ENCODE measurements at places on chromosomes 5 and 9. TPM values are rescaled to one million over a fixed set of nuclear protein-coding genes. Genes with fewer than 3 reads are reported as not detected.
A peak's percentile ranks its signal among the peaks of the same experiment; 100 is the strongest.

- DNase-seq, result no peak
Measured at GRCh38 chr5:137506296-137506695, 7.2 kb upstream of the SPOCK1 start.

- DNase-seq, result peak; percentile 40
Measured at GRCh38 chr9:90983394-90983793, 181.8 kb downstream of the SYK start.

- DNase-seq, result no peak
Measured at GRCh38 chr9:89143266-89143665, 35.4 kb downstream of the SHC3 start.

DNA sequence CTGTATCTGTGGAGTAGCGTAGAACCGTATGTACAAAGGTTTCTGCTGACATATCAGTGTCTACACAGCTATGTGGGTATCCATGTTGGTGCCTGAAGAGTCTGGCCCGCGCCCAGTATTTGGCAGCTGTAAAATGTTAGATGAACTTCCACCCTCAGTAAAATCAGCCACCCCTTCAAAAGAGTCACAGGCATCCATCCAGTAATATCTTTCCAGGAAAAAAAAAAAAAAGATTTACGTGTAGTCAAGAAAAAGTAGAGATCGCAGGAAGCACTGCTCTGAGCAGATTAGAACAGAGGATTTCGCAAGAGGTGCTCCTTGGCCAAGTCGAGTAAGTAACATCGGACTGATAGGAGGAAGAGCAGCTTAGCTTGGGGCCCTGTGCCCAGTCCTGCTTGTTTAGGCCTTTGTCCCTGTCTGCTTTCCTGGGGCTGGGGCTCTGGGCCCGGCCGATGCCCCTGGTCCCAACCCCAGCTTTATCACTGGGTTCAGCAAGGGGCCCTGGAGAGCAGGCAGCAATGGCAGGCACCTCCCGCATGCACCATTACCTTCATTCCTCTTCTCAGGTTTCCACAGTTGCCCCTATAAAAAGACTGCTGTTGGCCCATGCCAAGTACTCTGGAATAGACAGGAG lies 21.2 kb downstream of the DAPK1 start:
- DNase-seq, result no peak

DNA sequence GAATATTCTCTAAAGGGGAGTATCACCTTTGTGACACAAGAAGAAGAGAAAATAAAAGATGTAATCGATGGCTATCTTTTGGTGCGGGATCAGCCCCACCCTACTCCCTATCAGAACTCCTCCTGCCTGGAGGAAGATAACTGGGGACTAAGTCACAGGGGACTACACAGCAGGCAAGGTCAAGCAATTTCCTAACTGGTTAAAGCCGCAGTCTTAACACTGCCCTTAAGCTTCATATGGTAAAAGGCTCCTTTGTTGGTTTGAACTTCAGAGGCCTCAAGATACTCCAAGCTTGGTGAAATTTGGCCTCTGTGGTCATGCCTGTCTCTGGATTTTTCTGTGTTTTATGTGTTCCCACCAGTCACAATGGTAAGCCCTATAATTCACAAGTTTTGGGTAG lies 1.3 kb upstream of the SHISAL2B start:
- DNase-seq, result no peak

- DNase-seq, result no peak
Measured at GRCh38 chr9:82729141-82729540, 333.8 kb downstream of the RASEF start.

- no peak for DNase-seq
Measured at GRCh38 chr9:88280816-88281382, 107.3 kb upstream of the SPIN1 start.

GRCh38 chr9:91132576-91133073 lies 229.1 kb downstream of the AUH start:
- DNase-seq, result no peak

DNA sequence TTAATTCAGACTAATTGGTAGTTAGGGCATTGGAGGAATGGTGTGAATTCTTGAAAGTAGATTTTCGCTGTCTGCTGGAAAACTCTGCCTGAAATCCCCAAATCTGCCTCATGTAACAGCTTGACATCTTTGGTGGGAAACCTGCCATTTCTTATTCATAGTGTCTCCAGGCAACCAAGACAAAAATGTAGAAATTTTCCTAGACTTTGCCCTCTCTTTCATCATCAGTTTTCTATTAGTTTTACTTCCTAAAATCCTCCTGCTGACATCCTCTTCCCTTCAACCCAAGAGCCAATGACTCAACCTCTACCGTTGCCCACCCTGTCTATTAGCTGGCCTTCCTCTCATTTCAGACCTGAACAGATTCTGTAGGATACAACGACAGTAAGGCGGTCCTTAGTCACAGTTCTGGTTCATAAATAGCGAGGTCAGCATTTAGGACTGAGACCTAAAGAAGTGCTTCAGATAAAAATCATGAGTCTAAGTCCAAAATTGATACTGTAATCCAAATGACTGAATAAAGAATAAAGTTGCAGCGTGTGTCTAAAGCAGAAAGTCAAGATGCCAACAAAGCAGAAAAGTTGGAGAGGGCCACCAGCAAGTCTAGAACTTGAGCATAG lies 133.9 kb downstream of the MUSK start:
- DNase-seq, result no peak

GRCh38 chr5:40486437-40487275 lies 193.1 kb upstream of the PTGER4 start:
- no peak for DNase-seq

DNA sequence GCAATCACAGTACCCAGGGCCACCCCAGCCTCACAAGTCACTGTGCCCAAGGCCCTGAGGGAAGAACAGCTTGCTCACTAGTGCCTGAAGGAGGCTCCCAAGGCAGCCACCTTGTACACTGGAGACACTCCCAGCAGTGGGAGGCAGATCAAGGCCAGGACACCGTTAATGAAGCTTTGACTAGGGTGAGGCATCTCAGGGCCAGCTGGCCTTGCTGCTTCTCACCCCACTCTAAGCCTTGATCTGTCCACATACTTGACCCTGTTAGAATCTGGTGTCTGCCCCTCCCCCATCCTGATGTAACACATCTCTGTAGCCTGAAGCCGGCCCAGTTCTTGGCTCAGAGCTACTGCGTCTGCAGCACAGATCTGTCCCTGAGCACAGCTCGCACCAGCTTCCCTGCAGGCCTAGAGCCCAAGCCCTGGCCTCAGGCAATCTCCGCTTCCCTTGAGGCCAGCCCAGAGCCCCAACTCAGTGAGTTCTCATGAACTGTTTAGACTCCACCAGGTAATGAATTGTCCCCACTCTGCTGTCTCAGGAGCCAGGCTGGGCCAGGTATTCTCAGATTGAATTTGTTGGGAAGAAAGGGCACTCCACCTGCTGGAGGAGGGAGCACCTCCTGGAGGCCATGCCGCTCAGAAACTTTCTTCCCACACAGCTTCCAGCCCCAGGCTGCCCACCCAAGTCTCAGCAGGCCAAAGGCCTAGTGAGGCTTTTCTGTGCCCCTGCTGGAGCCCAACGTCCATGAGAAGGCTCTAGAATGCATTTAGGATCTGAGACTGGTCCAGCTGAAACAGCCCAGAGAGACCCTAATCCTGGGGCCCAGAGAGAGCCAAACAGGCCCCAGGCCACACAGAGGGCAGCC lies 13.4 kb upstream of the JADE2 start:
- no peak for DNase-seq

DNA sequence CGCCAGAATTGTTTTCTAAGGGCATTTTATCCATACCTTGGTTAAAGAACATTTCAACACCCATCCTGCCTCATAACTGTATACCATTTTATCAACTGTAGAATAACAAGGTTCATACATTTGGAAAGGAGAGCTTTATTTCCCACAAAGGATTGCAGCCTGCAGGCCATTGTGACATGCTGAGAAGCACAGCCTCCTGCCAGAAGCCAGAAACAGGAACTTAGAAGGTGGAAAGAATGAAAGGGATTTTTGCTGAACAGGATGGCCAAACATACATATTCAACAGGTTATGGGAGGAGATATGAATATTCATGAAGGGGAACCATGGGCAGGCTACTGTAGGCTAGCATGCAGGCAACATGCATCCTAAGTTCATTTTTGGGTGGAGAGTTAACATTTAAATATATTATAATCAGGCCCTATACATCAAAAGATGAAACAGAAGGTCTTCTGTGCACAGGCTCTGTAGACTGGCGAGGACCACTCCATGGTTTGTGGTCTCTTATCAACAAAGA lies 59.9 kb upstream of the DIRAS2 start:
- DNase-seq, result no peak

DNA sequence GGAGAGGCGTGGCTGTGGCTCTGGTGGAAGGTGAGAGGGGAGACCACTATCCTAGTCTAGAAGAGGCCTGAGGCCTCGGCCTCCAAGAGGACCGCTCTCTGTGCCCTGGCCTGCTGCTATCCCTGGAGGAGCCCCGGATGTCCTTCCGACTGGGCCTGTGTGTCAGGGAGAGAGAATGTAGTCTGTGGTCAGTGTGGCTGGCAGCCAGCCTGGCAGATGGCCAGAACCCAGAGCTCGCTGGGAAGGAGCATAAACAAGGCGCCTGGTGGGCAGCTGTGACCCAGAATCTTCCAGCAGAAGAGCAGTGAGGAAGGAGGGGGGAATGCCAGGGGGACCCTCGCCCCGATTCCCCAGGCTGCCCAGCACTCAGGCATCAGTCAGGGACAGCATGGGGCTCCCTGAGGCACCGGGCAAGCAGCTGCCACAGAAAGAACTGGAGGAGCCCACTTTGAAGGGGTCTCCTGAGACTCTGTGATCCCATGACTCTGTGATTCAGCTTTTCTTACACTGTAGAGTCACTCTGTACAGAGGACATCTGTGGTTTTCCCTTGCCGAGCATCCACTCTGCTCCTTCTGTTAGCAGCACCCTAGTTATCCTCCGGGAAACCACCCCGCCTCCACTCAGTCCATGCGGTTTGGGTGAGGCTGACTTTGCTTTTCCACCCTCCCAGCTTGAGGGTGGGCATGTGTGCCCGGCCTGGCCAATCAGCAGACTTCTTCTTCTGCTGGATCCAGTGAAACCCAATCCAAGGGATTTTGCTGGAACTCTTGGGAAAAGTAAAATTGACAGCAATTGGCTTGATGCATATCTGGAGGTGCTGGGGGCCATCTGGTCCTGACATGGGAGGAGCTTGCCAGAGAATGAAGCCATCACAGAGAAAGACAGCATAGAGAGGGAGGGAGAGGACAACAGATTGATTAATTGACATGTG lies 46.2 kb upstream of the PWWP2A start:
- DNase-seq, result peak; percentile 68

GRCh38 chr5:36363744-36364143 lies 62.0 kb upstream of the RANBP3L start:
- DNase-seq, result no peak

GRCh38 chr9:85941622-85941940 lies 635 bp downstream of the NAA35 start:
- DNase-seq, result no peak

DNA sequence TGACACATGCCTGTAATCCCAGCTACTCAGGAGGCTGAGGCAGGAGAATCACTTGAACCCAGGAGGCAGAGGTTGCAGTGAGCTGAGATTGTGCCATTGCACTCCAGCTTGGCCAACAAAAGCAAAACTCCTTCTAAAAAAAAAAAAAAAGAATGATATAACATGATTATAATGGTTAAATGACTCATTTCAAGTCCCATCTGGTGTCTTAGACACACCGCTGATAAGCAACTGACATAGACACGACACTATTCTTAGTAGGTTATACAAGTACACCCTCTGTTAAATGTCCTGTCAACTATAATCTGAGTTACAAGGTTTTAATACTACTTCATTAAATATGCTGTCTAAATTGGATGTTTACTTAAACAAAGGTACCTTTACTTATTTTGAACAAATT lies 405.3 kb upstream of the CLINT1 start:
- no peak for DNase-seq

GRCh38 chr5:16082053-16082452 lies 97.5 kb downstream of the MARCHF11 start:
- DNase-seq, result no peak

DNA sequence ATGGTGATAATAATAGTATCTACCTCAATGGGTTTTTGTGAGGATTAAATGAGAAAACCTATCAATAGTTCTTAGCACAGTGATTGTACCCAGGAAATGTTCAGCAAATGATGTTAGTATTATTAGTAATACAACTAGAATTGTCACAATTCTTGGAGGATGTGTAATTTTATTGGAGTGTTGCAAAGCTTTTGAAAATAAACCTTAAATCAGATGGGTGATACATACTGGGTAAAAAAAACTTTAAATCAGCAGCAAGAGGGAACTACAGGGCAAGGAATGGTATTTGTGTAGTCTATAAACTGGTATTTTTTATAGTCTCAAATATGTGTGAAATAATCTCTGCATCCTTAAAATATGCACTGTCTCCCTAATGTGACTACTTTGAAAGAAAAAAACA lies 371.6 kb downstream of the PIK3R1 start:
- no peak for DNase-seq

DNA sequence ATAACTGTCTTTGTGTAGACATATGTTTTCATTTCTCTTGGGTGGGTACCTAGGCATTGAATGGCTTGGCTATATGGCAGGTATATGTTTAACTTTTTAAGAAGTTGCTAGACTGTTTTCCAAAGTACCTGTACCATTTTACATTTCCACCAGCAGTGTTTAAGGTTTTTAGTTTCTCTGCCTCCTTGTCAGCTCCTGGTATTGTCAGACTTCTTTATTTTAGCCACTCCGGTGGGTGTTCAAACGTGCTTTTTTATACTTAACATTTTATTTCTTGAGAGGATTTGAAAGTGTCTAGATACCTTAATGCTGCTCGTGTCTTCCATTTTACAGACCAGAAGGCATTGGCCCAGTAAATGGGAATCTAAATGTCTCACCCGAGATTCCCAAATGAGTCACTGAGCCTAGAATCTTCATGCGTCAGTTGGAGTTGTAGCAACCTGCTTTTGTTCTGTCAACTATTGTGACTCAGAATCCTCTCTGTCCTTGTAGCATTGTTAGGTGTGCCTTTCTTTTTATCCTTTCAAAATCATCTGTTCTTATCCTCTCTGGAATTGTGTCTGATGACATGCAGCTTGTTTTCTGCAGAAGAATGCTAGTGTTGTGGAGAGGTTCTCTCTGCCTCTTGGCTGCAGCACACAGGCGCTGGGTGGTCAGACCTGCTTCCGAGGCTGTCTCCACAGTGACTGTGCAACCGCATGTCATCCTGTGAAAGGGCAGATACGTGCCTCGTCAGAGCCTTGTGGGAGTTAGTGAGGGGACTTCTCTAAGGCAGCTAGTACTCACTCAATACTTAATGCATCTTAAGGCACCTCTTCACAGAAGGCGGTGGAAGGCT lies 291.8 kb downstream of the AOPEP start:
- DNase-seq, result no peak

- no peak for DNase-seq
Measured at GRCh38 chr5:154244476-154244875, 53.9 kb downstream of the GALNT10 start.

GRCh38 chr9:88447431-88447830 lies 59.2 kb downstream of the SPIN1 start:
- DNase-seq, result no peak

GRCh38 chr9:85062385-85063022 lies 393.0 kb downstream of the NTRK2 start:
- DNase-seq, result no peak

- no peak for DNase-seq
Measured at GRCh38 chr5:95953021-95953702, 8.5 kb downstream of the ELL2 start.

- DNase-seq, result no peak
Measured at GRCh38 chr5:122073864-122074263, 4.2 kb downstream of the LOX start.

Gene HACD4
- 2.4 TPM for total RNA-seq

Gene GALT
- total RNA-seq, result 48.8 TPM

Gene TRIM41
- 31.2 TPM for total RNA-seq

Gene MAP1B
- total RNA-seq, result 124 TPM

Gene EGR1
- total RNA-seq, result 283 TPM

Gene HOMER1
- total RNA-seq, result 20.0 TPM
